ENCODE measurements at places on chromosomes 12 and 14. TPM values are rescaled to one million over a fixed set of nuclear protein-coding genes. Genes with fewer than 3 reads are reported as not detected.

Gene PARPBP
- 7.2 TPM for total RNA-seq

Gene HAL
- 1.4 TPM for total RNA-seq

- DNase-seq, result no peak
These were observed 45.6 kb downstream of the UNC79 start for GRCh38 chr14:93476305-93476704.

Gene FKBP11
- total RNA-seq, result 35.7 TPM

DNA sequence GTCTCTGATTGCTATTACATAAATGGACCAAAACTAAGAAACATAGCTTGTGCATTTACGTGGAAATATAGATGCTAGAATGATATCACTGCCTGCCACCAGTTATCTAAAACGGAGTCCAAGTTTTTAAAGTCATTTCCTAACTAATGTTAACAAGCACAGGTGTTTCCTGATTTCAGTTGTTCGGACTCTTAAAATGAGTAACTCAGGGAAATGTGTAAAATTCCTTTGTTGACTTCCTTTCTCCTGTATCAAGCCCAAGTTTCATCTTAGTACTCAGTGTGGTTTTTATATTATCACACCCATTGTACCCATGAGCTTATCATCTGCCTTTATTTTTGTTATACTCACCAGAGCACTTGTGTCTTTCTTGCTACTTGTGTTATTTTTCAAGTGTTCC, 13.2 kb upstream of the PRKCH start:
- DNase-seq, result no peak

DNA sequence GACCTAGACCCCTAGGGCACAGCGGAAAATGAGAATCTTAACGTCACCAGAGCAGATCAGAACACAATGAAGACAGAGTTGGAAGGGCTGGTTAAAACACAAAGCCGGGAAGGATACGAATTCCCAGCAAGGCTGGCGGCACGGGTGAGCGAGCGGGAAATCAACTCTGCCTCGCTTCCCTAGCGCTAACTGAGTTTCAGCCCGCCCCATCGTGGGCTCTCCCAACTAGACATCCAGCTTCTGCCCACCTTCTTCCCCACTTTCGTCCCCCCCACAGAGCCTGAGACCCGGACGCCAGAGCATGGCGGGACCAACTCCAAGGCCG, 377 bp downstream of the CCNT1 start:
- no peak for DNase-seq

- no peak for DNase-seq
These were observed 568.3 kb downstream of the TMEM121 start for GRCh38 chr14:106094654-106095189.

- DNase-seq, result no peak
These were observed 16.4 kb upstream of the LRP10 start for GRCh38 chr14:22854963-22855724.

GRCh38 chr12:44673811-44674210, 202.3 kb downstream of the NELL2 start:
- DNase-seq, result no peak

Gene ARHGEF25
- total RNA-seq, result 72.0 TPM

Gene TAS2R46
- total RNA-seq, result 3.9 TPM

Gene ADGRD1
- total RNA-seq, result 59.2 TPM

GRCh38 chr12:62848418-62848817, 86.5 kb downstream of the PPM1H start:
- DNase-seq, result no peak

Gene MAP1LC3B2
- total RNA-seq, result 1.0 TPM

- DNase-seq, result no peak
These were observed 56.7 kb downstream of the MSRB3 start for GRCh38 chr12:65335021-65335714.

DNA sequence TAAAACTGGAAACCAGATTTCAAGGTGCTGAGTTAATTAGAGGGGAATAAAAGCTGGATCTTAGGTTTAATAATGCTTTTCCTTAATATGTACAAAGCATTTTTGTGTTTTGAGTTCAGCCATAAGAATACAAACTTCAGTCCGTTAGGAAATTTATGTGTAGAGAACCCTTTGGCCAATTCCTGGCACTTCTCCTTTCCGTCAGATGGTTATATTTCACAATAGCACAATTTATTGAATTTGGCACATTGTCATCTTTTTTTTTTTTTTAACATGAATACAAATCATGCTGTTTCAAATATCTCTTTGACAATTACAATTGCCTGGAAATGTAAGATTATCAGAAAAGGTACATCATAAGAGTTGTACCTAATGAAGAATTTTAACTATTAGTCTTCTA, 56.2 kb upstream of the DDHD1 start:
- no peak for DNase-seq

GRCh38 chr12:44863867-44864266, 12.2 kb downstream of the NELL2 start:
- no peak for DNase-seq

DNA sequence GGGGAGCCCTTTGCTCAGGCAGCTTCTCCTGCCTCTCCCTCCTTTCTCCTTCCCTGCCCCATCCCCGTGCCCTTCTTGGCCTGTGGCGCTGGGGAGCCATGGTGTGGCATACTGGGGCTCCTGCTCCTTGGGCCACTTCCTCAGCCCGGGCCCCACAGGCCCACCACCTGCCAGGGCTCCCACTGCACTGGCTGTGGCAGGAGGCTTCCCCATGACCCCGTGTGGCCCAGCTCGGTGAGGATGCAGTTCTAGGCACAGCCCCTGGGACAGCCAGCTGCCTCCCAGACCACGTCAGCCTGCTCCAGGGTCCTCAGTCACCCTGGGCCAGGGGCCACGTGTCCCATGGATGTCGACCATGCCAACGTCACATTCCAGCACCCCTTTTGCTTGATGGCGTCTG, 13.0 kb upstream of the AMN start:
- peak; percentile 40 for DNase-seq

Gene RIMBP2
- total RNA-seq, result 0.39 TPM

- DNase-seq, result no peak
These were observed 11.0 kb upstream of the BMP4 start for GRCh38 chr14:53967606-53968005.

- peak; percentile 29 for DNase-seq
These were observed 6.6 kb upstream of the CYP46A1 start for GRCh38 chr14:99677231-99678140.

GRCh38 chr12:6113691-6114475, 10.6 kb downstream of the VWF start:
- DNase-seq, result no peak

GRCh38 chr14:69288011-69288771, 28.2 kb downstream of the GALNT16 start:
- DNase-seq, result no peak

GRCh38 chr14:50726372-50727107, 58.4 kb upstream of the SAV1 start:
- DNase-seq, result no peak

Gene PPP1R1A
- total RNA-seq, result 13.6 TPM

Gene KCNJ8
- total RNA-seq, result 27.2 TPM

- DNase-seq, result no peak
These were observed 358.7 kb downstream of the MED13L start for GRCh38 chr12:115918763-115919162.

Gene CD163
- total RNA-seq, result 308 TPM

Gene WNT1
- total RNA-seq, result not detected

GRCh38 chr12:111687255-111687654, 1.4 kb downstream of the ACAD10 start:
- DNase-seq, result no peak

Gene PPP4R4
- 0.10 TPM for total RNA-seq

- DNase-seq, result no peak
These were observed 177.5 kb downstream of the DACT1 start for GRCh38 chr14:58815161-58815701.

DNA sequence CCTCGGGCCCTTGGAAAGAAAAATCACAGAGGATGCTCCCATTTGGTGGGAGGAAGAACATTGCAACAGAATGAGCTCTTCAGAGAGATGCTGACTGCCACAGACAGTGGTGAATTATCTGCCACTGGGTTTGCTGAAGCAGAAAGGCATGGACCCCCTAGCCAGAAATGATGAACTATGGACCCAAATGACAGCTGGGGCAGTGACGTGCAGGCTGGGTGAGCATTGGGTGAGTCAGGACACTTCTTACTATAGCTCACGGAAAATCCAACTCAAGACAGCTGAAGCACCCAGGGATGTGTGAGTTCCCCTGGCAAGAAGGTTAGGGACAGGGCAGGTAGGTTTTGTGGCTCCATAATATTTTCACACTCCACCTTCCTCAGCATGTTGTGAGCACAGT, 993.2 kb downstream of the BCL11B start:
- DNase-seq, result no peak

GRCh38 chr12:126685636-126686035, 1581.3 kb upstream of the TMEM132C start:
- no peak for DNase-seq
